ENCODE measurements at places on chromosomes 12 and 14. TPM values are rescaled to one million over a fixed set of nuclear protein-coding genes. Genes with fewer than 3 reads are reported as not detected.

Gene SERPINA9
- total RNA-seq: not detected

Gene SAV1
- total RNA-seq: 7.5 TPM

Gene GNB3
- not detected for total RNA-seq

Gene BDKRB2
- not detected for total RNA-seq

DNA sequence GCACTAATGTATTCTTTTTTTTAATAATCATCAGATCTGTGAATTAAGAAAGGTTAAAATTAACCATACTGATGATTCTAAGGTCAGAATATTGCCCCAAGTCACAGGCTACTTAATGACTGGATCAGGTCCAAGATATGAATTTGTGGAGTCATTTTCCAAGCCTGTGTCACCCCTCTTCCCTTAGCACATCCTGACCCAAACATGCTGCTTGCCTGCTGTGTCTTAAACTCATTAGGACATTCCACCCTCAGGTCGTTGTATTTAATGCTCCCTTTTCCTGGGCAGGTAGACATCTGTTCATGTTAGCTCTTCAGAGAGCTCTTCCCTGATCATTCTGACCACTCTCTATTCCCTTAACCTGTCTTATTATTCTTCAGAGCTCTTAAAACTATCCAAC is 463.5 kb upstream of the PDE3A start:
- H3K27me3 ChIP-seq: no peaks in the 10 kb centered on the region
- H3K4me1 ChIP-seq: no peaks in the 10 kb centered on the region
- no peak overlapping the region for H3K4me3 ChIP-seq
- H3K36me3 ChIP-seq: no peaks in the 10 kb centered on the region

DNA sequence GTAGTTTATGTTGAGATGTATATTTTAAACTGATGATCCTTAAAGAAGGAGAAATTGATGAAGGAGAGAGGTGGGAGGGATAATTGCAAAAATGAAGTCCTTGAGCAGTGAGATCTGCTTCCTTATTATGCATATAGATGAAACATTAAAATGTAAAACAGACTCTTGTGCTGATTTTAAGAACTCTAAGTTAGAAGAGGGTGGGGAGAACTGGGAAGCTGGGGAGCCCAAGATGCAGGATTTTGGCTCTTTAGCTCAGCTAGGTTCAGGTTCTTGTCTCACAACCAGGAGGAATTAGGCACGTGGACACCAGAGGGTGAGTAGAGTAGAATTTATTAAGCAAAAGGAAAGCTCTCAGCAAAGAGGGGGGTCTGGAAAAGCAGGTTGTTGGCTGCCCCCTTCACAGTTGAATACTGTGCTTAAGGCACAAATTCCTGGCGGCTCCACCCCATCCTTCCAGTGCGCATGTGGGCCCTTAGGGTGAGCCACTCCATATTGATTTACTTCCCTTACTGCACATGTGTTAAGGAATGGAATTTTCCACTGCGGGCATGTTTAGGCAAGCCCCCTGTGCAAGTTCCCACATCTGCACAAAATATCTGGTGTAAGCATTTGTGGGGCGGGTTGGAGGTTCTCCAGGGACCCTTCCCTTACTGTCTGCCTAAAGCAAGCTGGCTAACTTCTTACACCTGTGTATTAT is 141.9 kb downstream of the BICD1 start:
- no peak overlapping the region for H3K27ac ChIP-seq
- no peak overlapping the region for H3K4me3 ChIP-seq
- DNase-seq: no peak
- H3K27me3 ChIP-seq: no peaks in the 10 kb centered on the region
